Fibroblast of lung (primary cell): ENCODE measurements at places on chromosomes 3 and 15.

DNA sequence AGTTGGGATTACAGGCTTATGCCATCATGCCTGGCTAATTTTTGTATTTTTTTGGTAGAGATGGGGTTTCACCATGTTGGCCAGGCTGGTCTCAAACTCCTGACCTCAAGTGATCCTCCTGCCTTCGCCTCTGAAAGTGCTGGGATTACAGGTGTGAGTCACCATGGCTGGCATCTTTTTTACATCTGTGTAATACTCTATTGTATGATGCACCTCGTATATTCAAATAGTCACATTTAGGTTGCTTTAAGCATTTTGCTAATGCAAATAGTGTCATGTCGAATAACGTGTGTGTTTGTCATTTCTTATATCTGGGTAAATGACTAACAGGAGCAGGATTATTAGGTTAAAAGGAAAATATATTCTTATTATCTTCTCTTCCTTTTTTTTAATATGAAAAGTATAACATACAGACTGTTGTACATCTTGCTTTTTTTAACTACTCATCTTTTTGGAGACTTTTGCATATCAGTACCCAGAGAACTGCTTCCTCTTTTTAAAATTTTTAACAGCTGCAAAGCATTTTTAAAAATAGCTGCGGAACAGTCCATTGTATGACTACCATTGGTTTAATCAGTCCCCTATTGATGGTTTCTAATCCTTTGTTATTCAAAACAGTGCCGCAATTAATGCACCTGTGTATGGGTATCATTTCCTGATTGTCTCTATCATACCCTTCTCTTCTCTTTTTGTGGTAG is 13.4 kb downstream of the SCAMP5 start:
- DNase-seq, result no peak

GRCh38 chr15:92600856-92601255 is 54.7 kb downstream of the FAM174B start:
- no peak for DNase-seq

GRCh38 chr3:156473341-156473740 is 81.6 kb downstream of the SSR3 start:
- DNase-seq, result no peak

GRCh38 chr3:31132132-31132769 is 237.8 kb upstream of the GADL1 start:
- DNase-seq, result peak; percentile 61

- no peak for DNase-seq
These were observed 132.2 kb downstream of the KLF13 start for GRCh38 chr15:31458596-31459399.

GRCh38 chr3:74267588-74268184 is 346.8 kb downstream of the CNTN3 start:
- peak; percentile 34 for DNase-seq

- no peak for DNase-seq
These were observed 247.5 kb upstream of the LYSMD4 start for GRCh38 chr15:99980752-99981151.

DNA sequence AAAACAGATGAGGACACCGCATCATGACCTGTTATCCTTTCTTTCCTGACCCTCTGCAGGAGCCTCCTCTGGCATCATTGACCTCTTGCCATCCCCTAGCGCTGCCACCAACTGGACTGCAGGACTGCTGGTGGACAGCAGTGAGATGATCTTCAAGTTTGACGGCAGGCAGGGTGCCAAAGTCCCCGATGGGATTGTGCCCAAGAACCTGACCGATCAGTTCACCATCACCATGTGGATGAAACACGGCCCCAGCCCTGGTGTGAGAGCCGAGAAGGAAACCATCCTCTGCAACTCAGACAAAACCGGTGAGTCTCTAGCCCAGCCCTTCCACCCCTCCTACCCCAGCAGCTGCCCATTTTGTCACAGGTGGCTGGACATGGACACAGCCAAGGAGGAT is 218.4 kb upstream of the TRIM42 start:
- DNase-seq, result no peak

GRCh38 chr3:101158374-101158773 is 162.0 kb downstream of the IMPG2 start:
- DNase-seq, result no peak

GRCh38 chr3:159233734-159234133 is 431.9 kb downstream of the MFSD1 start:
- no peak for DNase-seq

DNA sequence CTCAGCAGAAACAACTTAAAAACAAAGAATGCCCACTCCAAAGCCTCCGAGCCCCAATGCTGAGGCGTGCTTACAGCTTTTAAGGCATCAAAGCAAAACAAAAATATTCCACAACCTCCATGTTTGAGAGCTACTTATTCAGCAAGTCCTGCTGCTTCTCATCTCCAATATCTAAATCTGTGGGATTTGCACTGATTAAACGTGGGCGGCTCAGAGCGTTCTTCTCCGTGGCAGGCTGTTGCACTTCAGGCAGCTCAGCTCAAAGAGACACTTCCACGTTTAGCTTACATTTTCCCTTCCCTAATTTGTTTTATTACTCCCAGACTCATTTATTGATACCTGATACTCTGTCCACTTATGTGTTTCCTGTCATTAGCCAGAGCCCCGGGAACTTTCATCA is 282.6 kb upstream of the MCTP2 start:
- DNase-seq, result no peak

DNA sequence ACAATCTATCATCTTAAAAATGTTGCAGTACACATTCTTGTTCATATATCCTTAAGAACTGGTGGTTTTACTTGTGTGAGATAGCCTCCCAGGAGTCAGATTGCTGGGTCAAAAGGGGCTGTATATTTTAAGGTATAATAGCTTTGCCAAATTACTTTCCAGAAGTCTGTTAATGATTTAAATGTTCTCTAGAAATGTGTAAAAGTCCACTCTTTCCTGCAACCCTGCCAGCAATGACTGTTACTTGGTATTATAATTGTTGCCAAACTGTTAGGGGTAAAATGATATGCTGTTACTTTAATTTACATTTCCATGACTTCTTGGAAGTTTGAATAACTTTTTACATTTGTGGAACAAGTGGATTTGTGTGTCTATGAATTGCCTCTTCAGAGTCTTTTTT is 170.8 kb downstream of the SLC9A9 start:
- no peak for DNase-seq

GRCh38 chr3:49600781-49601180 is 46.5 kb downstream of the BSN start:
- DNase-seq, result no peak

DNA sequence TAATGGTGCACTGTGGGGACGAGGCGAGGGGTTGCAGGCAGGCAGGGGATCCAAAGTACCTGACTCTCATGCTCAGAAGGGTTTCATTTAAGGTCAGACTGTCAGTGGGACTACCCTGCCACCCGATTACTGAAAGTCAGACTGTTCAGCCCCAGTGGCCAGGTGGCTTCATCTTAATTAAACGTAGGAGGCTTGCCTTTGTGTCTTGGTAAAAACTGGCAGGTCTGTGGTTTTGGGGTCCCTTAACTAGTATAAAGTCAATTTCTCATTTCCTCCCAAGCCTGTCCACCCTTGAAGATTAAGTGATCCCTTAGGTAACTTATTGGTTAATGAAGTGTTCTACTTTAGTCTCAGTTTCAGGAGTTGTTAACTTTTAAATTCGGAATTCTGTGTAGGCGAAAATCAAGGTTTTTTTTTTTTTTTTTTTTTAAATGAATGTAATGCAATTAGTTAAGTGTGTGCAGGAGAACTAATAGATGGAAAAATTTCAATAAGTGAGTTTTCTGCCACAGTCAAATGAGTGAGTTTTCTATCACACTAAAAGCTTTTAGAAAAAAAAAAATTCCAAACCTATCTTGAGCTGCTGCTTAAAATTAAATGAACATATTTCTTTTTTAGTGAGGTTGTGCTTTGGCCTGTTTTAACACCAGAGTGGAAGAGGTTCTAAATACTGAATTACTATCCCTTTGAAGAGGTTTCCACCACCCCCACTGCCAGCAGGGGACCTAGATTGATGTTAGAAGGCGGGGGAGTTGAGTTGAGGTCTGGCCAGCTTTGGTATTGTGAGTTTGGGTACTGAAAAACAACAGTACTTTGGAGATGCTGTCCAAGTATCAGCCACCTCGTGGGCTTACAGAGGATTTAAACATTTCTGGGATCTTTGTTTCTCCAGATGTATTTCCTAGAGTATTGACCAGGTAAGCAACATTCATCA is 15.2 kb downstream of the ITPR1 start:
- no peak for DNase-seq

- no peak for DNase-seq
These were observed 316.7 kb downstream of the CLSTN2 start for GRCh38 chr3:140251678-140252077.

GRCh38 chr15:97504031-97504792 is 456.3 kb upstream of the ARRDC4 start:
- peak; percentile 64 for DNase-seq

- DNase-seq, result no peak
These were observed 20.0 kb upstream of the TRIM71 start for GRCh38 chr3:32797776-32798175.

- no peak for DNase-seq
These were observed 97.9 kb upstream of the UNC13C start for GRCh38 chr15:53880357-53880756.

DNA sequence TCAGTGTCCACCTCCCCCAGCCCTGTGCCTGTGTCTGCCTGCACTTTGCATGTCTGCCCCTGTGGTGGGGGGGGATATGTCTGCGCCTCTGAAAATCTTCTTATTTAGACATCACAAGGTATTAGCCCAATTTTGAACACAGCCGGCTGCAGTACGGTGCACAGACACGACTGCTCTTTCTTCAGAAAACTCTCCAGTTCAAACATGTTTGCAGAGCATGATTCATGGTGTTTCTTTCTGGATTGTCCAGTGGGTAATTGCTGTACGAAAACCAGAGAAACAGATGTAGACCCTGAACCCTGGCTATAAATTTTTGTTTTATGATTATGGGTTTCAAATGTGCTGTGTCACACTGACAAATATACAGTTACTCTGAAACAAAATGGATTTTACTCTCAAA is 3.4 kb upstream of the RARB start:
- DNase-seq, result peak; percentile 56

DNA sequence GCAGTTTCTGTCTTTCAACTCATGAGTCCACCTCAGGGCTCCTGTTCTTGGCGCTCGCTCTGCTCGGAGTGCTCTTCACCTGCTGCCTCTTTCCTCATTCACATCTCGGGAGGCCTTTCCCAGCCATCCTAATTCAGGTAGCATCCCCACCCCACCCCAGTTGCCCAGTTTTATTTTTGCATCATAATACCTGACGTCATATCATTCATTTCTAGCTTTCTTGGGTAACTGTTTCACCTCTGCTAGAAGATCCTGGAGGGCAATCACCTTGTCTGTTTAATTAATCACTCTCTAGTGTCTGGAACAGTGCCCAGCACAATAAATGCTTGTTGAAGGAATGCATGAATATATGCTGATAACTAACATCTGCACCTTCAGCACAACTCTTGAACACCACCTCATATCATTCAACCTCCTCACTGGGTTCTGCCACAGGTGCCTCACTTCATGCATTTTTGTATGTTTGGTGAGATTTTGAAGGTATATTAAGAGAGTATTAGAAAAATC is 7.6 kb downstream of the NUSAP1 start:
- no peak for DNase-seq

GRCh38 chr3:179630753-179631451 is 21.9 kb upstream of the USP13 start:
- DNase-seq, result no peak

DNA sequence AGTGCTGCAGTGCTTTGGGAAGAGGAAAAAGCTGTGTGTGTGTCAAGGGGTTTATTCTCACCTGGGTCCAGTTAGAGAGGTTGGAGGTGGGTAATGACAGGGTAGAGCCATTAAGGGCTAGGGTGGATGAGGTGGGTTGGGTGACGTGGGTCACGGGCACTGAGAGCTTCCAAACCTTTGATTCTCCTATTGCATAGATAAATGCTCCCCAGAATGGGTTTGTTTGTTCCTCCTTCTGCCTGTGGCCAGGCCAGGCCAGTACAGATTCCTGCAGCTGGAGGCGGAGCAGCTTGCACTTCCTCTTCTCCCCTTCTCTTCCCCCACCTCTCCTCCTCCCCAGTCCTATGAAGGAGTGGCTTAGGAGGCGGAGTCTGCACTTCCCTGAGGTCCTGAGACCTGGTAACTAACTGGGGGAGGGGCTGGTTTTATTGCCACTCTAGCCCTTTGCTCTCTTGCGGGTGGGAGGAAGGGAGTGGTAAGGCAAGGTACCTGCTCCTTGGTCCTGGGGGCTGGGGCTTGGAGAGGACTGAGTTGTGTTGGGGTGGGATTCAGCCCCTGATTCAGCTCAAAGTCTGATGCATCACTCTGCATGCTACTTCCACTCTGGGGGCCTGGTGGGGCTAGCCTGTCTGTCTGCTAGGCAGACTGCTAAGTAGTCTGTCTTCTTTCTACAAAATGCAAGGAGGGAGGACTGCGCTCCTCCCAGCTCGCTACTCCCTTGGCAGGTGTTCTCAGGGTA is 3.5 kb downstream of the SPINT1 start:
- DNase-seq, result peak; percentile 36

- peak; percentile 21 for DNase-seq
These were observed 33.4 kb downstream of the KAT2B start for GRCh38 chr3:20073683-20074082.

DNA sequence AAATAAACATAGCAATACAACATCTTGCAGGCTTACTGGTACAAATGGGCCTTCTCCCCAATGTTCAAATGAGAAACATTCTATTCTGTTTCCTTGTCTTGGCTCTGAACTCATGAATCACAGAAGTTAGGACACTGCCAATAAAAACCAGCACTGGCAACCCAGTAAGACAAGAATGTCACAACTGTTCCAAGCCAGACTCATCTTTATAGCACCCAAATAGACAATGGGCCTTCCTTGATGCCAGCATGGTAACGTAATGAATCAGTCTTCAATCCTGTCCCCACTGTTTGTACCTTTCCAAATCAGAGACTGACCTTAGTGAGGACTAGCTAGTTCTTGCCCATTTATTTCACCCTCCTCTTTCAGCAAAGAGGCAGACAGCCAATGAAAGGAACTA is 14.1 kb upstream of the RPS17 start:
- DNase-seq, result no peak

DNA sequence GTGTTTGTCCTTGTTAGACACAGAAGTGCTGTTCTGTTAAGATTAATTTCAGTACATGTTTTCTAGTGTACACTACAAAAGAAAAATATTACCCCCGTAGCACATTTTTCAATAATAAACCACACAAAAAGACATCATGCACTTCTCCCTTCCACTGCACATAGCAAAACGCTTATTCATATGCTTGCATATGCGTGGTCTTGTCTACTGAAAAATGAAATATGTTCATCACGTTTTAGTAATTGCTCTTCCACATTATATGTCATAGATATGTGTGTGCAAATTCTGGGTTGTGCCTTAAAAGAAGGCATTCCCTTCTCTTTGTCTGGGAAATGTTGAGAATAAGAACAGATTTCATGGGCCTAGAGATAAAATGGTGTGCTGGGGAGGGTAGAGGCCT is 353.9 kb downstream of the NSUN3 start:
- DNase-seq, result peak; percentile 66
